Renal cortex interstitium (tissue), 15 donors: ENCODE measurements at places on chromosomes 4 and X. TPM values are rescaled to one million over a fixed set of nuclear protein-coding genes. Genes with fewer than 3 reads are reported as not detected.

DNA sequence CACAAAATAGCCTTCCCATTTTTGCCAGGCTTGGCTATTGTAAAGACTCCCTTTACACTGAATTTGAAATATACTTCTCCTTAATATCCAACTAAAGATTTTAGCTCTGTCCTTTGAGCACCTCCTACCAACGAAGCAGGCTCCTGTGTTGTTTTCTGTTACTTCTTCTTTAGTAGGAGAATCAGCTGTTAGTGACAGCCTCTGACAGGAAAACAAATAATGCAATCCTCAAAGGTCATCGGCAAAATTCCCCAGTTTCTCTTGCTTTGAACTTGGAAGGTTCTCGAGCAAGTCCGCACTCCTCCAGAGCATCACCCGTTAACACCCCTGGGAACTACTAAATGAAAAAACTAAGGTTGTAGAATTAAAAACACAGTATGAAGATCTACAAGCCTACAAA, 66.9 kb downstream of the MANBA start:
- no peak for DNase-seq

DNA sequence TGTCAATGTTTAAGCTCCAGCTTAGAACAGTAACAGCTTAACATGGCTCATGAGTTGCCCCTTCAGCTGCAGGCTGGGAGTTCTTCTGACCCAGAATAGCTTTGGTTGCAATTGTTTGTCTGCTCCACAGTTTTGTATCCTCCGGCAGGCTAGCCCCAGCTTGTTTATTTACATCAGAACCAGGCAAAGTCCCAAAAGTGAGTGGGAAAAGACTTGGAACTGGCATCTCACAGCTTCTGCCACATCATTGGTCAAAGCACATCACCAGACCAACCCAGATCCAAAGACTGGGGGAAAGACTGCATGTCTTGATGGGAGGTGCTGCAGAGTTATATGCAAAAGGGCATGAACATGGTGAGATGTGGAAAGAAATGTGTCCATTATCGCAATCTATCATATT, 231.2 kb upstream of the CPEB2 start:
- DNase-seq: no peak

DNA sequence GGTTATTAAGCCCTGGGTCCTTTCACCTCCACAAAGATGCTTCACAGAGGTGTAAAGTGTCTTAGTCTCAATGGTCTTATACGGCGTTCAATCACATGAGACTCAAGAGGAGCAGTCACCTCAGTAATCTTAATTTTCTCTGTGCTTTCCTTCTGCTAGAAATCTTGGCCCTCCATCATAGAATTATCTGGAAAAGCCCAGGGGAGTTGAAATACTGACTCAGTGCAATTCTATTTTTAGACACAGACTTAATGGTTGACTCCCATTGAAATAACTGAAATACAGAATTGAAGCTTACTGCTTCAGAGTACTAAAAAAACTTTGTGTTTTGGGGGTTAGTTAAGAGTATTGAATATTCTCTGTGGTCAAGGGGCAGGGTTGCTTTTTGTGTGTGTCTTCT, 94.5 kb upstream of the IL15 start:
- no peak for DNase-seq

GRCh38 chrX:135420831-135421230, 913 bp upstream of the SMIM10L2A start:
- no peak for DNase-seq

DNA sequence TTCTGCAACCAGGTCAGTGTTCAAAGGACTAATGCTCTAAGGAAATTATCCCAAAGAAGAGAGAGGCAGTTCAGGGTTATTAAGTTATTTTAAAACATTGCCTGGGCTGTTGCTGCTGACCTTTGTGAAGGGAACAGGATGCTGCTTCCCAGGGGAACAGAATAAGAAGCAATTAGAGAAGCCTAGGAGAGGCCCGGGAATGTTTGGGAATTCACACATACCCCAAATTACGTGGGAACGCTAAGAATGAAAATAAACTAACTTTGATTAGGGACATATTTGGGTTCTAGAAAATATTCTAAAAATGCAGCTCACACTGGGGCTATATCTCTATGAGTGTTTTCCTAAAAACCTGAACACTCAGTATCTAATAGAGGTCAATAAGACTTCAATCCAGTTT, 243.1 kb upstream of the FTHL17 start:
- DNase-seq: no peak

GRCh38 chr4:15400981-15401671, 26.7 kb upstream of the C1QTNF7 start:
- no peak for DNase-seq

CITED1 gene
- 16.9 TPM for polyA plus RNA-seq

- no peak for DNase-seq
Measured at GRCh38 chrX:147884958-147885357, 26.8 kb upstream of the FMR1 start.

CXCL3 gene
- 0.24 TPM for polyA plus RNA-seq

MSANTD1 gene
- 1.1 TPM for polyA plus RNA-seq

DNA sequence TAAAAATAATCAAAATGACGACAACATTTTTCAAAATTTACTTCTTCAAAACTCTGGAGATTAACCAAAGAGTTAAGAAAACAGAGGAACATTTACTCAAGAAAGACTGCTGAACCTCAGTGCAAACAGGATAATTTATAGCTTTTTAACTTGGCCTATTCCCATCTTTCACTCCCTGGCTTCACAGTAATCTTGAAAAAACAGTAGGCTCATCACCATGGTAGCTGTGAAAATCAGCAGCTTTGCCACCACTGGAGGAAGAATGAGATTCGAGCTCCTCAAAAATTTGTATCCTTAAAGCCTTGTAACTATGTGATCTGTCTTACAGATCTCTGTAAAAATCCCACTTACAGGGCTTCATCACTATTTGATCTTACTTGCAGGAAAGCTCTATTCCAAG, 447.7 kb upstream of the CTSO start:
- no peak for DNase-seq

AADAT gene
- polyA plus RNA-seq: 31.1 TPM

POU3F4 gene
- polyA plus RNA-seq: 6.7 TPM

- no peak for DNase-seq
Measured at GRCh38 chr4:3192188-3192587, 56.8 kb upstream of the MSANTD1 start.
